ENCODE measurements at places on chromosomes 6 and 20. TPM values are rescaled to one million over a fixed set of nuclear protein-coding genes. Genes with fewer than 3 reads are reported as not detected.

Gene PRDM13
- not detected for polyA plus RNA-seq

- DNase-seq, result peak; percentile 90
These were observed at the start of gene PAQR8 for GRCh38 chr6:52361945-52362442. Gene PAQR8, plus strand, starts transcription at chr6:52362151. Its CDS starts 41,063 bp downstream, at chr6:52403214.

DNA sequence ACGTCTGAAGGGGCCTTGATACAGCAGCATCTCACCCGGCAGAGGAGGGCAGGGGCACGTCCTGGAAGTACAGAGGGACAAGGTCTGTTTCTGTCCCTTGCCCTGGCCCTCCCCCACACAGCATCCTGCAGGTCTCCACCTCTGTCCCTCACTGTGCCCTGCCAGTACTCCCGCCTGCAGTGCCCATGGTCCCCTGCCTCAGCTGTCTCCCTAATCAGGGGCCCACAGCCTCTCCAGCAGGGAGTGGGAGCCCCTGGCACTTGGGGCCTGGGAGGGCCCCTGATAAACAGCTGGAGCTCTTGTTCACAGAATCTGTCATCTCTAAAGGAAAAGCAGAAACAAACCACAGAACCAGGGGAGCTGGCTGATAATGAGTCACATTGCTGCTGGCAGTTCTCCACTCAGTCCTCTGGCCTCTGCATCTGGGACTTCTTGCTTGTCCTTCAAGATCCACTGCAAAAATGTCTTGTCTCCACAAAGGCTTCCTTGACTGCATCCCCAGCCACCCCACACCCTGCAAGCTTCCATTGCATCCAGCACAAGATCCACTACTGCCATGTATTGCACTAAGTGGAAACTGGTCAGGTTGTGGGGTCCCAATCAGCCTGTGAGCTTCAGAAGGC lies 33.2 kb upstream of the TAF8 start:
- no peak for DNase-seq

GRCh38 chr6:110002676-110003075 lies 24.6 kb downstream of the GPR6 start:
- DNase-seq, result no peak

Data from aorta (tissue), 5 donors.